Panc1 (cell line): ENCODE measurements at places on chromosomes 3 and 15. TPM values are rescaled to one million over a fixed set of nuclear protein-coding genes. Genes with fewer than 3 reads are reported as not detected.

Gene ABHD14A
- 11.3 TPM for total RNA-seq

Gene ADAMTS9
- total RNA-seq, result 0.05 TPM

Gene EHD4
- total RNA-seq, result 43.2 TPM

Gene CFAP20DC
- 4.0 TPM for total RNA-seq

Gene LRRC2
- not detected for total RNA-seq

Gene BOC
- 0.33 TPM for total RNA-seq

Gene HRG
- total RNA-seq, result not detected

Gene OR5H1
- total RNA-seq, result not detected

Gene CIB2
- 37.3 TPM for total RNA-seq

Gene PRTG
- 11.4 TPM for total RNA-seq

Gene TF
- 9.5 TPM for total RNA-seq

Gene SH2D7
- not detected for total RNA-seq

DNA sequence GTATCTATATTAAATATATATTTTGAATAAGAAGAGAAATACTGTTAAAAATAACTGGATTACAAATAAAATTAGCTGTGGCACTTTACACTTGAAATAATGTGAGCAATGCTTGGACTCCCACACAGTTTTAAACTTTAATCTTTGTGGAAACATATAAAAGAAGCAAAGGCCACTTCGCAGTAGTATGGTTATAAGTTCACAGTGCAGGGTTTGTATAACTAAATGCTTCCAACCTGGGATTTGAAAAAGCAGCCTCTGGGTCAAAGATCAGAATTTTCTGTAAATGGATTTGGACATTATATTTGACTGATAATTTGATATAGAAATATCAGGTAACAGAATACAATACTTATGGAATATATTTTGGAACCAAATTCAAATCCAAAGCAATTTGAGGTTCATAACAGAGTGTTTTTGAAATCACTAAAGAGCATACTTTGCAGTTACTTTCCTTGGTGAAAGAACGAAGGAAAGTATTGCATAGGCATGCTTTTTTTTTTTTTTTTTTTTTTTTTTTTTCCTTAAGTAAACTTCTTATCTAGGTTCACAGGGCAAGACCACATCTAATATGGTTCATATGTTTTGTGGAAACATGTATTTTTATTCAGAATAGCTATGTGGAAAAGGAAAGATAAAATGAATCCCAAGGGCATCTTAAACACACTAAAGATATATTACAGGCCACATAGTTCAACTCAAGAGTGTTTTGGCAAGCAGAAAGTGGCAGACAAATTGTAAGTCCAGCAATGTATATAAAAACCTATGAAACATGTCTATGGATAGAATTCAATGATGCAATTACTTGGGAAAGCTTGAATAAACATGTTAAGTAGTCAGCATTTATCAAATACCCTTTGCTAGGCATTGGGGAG is 47.1 kb upstream of the SGO1 start:
- no peak for DNase-seq

DNA sequence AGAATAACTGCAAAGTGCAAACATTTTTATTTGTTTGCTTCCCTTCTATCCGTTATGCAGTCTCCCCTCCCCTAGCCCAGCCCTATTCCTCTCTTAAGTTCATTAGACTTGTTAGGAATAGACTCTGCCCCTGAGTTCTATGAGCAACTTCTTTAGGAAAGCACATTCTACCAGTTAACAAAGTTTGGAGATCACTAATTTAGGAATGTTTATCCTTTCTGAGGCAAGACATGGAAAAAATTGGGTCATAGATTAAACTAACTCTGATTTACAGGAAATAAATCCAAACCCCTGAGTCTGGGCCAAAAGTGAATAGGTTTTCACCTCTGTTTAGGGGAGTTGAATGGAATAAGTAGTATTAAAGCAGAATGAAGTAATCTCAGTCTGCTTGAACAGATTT is 34.4 kb downstream of the C3orf80 start:
- DNase-seq, result no peak

DNA sequence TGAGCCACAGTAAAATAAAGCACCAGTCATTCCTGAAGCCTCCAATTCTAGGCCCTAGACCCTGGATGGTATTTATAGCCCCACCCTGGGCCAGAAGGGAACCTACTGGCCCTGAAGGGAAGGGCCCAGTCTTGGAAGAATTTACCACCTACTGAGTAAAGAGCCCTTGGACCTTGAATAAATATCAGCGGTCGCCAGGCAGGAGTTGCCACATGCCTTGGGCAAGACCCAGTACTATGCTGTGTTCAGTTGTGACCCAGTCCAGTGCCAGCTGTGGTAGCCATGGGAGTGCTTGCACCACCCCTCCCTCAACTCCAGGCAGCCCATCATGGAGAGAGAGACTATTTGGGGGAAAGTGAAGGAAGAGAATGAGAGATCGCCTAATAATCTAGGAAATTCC is 27.0 kb downstream of the NCBP2 start:
- no peak for DNase-seq

- DNase-seq, result no peak
These were observed 22.9 kb downstream of the SHF start for GRCh38 chr15:45164914-45165313.

GRCh38 chr3:174821477-174821876 is 37.7 kb upstream of the NAALADL2 start:
- no peak for DNase-seq

DNA sequence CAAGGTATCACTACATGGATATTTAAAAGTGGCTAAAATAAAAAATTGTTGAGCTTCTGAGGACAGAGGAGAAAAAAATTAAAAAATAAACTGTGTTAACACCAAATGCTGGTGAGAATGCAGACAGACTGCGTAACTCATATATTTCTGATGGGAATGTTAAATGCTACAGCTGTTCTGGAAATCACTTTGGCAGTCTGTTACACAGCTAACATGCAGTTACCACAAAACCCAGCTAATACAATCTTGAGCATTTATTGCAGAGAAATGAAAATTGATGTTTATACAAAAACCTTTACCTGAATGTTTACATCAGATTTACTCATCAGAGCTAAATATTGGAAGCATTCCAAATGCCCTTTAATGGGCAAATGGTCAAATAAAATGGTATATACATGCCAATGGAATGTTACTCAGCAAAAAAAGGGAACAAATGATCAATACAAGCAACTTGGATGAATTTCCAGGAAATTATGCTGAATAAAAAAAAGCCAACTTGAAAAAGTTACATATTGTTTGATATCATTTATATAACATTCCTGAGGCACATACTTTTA is 24.6 kb downstream of the MNS1 start:
- no peak for DNase-seq

DNA sequence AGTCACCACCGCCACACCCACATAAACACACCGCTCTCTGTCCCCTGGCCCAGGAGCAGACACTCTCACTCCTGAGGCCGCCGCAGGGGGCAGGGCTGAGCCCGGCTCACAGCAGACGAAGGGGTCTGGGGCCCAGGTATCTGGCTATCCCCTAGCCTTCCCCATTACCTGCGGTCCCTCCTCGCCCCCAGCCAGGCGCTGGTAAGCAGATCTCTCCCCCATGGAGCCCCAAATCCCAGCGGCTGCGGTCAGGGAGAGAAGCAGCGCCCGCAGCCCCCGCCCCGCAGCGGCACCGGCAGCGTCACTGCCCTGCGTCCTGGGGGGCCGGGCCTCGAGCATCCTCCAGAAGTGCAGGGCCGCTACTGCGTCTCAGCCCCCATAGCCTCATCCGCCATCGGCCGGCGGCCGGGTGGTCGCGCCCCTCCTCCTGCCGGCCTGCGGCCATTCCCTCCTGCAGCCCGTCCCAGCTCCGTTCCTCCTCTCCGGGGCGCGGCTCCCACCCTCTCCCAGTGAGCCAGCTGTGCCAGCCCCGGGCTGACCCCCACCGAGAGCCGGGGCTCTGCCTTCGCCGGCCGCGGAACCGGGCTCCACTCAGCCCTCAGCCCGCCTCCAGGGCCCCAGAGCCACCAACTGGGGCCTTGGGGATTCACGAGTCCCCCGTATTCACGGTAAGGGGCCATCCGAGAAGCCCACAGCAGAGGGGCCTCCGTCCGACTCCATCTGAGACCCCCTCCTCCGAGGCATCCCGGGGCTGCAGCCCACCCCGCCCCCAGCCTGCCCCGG is 13.1 kb downstream of the TNK2 start:
- no peak for DNase-seq

DNA sequence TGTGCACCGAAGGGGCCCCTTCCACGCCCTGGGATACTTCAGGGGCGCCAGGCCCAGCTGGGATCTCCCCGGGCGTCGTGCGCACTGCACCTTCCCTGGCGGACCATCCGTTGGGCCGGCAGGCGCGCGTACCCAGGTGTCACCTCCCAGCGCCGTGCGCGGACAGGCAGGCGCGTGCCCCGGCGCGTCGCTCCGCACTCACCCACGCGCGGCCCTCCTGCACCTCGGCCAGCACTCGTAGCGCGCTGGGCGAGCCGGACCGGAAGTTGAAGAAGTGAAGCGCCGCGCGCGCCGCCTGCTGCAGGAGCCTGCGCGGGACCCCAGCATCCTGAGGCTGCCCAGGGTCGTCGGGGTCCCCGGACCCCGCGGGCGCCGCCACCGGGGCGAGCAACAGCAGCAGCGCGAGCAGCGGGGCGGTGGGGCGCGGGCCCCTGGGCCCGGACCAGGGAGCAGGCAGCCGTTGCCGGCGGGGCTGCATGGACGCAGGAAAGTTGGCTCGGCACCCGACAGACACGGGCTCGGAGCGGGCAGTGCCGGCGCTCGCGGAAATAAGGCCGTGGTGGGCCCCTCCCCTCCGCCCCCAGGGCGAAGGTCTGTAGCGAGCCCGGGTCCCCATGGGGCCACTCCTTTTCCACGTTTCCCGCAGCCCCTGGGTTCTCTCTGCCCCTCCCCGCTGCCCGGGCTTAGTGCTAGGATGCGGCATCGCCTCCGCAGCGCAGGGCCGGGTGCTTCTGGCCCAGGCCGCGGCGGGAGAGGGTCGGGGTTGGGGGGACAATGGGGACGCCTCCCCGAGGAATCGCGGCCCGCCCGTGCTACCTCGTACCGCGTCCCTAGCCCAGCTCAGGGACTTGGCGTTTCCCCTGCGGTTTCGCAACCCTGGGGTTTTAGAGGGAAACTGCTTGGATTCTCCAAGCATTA is at the start of gene RARRES1:
Gene RARRES1, minus strand, starts transcription at position 520 of the 918 bp plus-strand sequence. Its CDS starts 42 bp downstream, at position 478.
- DNase-seq, result no peak

GRCh38 chr15:79863886-79864285 is 32.9 kb downstream of the MTHFS start:
- DNase-seq, result no peak

GRCh38 chr3:151379083-151379734 is 5.3 kb downstream of the P2RY12 start:
- peak; percentile 13 for DNase-seq

GRCh38 chr15:98547741-98548138 is 100.6 kb upstream of the IGF1R start:
- no peak for DNase-seq

GRCh38 chr15:27258287-27258686 is 287.3 kb downstream of the GABRG3 start:
- DNase-seq, result no peak

GRCh38 chr15:45402955-45403877 is 24.9 kb upstream of the GATM start:
- DNase-seq, result no peak

- no peak for DNase-seq
These were observed 483.2 kb upstream of the SGO1 start for GRCh38 chr3:20669184-20669583.

DNA sequence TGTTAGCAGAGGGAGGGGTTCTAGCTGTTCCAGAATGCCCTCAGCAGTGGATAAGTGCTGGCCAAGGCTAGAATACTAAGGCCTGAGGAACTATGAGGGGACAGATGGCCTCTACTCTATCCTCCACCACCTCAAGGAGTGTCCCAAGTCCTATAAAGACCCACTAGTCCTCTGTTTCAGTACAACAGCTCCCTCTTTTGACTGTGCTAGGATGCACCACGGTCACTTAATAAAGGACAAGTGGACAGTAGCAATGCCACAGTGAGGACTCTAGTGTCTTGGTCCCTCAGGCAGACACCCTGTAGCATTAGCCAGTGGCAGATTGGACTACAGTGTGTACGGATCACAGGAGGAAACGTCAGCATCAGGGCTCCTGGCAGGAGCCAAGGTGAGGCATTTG is 171.8 kb upstream of the PROK2 start:
- DNase-seq, result no peak

- DNase-seq, result no peak
These were observed 127.4 kb upstream of the ZPLD1 start for GRCh38 chr3:102307442-102307841.

- DNase-seq, result no peak
These were observed 420.4 kb downstream of the EPHA3 start for GRCh38 chr3:89527736-89528305.

DNA sequence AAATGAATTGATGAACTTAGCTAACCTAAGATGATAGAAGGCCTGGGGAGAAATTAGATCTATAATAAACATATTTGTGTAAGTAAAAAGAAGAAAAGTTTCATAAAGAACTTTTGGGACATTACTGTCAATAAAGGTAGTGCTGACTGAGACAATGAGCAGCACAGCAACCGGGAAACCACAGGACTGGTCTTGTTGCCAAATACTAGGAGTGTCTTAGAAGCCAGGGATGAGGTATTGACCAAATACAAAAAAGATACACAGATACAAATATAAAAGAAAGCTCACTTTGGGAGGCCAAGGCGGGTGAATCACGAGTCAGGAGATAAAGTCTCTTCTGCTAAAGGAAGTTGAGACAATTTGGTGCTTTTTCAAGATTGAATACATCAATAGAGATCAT is 362.4 kb upstream of the ZNF385D start:
- no peak for DNase-seq

DNA sequence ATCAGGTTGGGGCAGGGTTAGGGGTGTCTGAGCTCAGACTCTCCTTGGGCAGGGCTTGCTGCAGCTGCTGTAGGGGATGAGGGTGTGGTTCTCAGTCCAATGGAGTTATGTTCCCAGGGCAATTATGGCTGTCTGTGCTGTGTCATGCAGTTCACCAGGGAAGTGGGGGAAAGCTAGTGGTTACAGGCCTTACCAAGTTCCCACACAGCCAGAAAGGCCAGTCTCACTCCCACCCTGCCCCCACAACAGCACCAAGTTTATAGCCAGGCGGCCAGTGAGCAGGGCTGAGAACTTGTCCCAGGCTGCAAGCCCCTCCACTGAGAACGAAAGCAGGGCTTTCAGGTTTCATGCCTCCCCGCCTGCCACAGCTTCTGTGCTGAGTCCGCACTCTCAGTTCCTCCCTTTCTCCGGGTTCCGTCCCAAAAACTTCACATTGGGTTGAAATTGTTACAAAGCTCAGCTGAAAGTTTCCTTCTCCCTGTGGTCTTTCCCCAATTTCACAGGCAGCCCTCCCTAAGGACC is 19.6 kb upstream of the CPOX start:
- no peak for DNase-seq

DNA sequence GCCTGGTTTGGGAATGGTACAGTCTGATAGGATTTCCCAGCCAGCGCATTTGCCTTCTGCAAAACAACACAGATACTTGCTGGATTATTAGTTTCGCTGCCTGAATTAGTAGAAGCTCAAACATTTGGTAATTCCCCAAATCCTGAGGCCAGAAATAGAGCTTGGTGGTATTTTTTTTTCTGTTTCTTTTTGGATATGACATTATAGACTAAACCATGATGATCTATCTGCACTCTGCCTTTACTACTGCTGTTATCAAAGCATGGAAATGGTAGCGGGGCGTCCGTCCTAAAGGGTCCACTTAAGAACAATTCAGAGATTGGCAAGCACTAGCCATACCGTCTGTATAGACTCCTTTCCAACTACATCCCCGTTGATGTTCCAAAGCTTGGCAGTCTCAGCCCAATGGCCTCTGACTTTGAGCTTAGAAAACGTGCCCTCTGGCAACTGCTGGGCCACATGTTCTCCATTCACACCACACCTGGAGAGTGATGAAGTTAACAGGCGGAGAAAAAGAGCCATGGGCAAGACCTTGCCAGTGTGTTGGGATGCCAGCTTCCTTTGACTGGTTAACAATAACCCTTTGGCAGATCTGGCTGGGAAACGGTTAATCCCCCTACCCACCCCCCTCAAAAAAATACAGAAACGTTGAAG is 241.0 kb upstream of the NR2F2 start:
- DNase-seq, result no peak
